Activated CD4-positive, alpha-beta T cell treated with anti-CD3 and anti-CD28 coated beads, Interleukin-2, amount 50 U/mL, for 4 hours (primary cell): ENCODE measurements at places on chromosomes 3 and 15.
A peak's percentile ranks its signal among the peaks of the same experiment; 100 is the strongest.

DNA sequence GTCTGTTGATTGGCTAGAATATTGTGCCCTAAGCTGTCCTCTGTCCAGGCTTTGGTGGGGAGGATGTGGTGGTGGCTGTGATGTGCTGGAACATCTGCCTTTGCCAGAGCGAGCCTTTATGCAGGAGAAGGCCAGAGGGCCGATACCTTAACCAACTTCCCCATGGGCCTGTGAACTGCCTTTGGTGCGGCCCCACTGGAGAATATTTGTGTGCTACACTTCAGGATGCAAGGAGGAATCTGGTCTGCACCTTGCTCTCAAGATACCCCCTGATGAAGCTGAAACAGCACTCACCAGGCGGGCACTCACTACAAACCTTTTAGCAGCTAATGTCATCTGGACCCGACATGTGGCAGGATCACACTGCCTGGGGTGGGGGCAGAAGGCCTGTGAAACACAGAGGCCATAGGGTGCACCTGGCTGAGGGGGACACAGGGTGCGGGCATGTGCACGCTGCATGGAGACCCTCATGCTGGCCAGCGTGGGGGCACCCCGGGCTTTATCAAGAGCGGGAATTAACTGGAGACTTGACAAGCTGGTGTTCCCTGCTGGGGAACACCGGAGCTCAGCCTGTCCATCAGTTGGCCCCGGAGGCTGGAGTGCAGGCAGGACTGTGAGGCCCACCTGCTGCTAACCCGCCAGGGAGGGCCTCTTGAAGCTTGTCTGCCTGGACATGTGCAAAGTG is 16.4 kb downstream of the PRR23E start:
- no peak for DNase-seq

DNA sequence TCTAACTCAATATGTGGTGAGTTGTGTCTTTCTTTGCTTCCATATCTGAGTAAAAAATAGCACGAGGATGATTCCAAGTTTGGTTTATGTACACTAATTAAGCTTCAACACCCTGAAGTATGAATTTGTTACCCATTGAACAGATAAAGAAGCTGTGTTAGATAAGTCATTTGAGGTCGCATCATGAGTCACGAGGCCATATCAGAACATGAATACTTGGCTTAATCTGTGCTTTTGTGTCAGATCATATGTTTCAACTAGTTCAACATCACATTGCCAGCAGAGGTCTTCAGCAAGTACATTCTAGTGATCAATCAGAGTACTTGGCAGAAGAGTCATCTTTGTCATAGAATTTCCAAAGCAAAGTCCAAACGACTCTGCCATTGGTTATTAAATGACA is 26.3 kb upstream of the MITF start:
- DNase-seq = no peak

DNA sequence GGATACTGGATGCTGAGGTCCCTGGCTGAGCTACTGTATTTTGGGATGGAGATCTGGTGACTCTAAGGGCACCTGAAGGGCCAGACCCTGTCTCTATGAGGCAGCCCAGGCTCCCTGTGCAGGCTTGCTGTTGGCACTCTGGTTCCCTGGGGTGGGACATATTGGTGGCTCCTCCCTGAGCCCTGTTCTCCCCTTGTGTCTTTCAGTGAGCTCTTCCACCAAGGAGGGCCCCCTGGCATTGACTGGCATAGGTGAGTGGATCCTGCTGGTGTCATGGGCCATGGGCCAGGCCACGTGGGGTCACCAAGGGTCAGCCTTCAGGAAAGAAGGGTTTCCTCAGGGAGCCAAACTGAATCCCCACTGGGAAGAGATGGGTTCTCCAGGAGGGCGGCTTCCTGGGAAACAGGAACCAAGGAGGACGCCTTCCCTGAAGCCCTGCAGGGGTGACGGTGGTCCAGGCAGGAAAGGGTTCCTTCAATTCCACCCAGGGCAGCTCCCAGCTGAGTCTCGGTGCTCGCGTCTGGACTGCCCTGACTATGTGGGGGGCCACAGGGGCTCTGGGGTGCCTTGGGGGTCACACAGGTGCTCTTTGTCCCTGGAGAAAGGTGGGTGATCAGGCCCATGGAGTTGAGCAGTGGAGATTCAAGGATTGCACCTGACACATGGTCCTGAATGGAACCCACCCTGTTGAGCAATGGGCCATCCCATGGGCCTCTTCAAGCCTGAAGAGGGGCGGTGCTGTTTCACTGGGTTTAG is 220.4 kb downstream of the SNRPN start:
- DNase-seq = no peak

DNA sequence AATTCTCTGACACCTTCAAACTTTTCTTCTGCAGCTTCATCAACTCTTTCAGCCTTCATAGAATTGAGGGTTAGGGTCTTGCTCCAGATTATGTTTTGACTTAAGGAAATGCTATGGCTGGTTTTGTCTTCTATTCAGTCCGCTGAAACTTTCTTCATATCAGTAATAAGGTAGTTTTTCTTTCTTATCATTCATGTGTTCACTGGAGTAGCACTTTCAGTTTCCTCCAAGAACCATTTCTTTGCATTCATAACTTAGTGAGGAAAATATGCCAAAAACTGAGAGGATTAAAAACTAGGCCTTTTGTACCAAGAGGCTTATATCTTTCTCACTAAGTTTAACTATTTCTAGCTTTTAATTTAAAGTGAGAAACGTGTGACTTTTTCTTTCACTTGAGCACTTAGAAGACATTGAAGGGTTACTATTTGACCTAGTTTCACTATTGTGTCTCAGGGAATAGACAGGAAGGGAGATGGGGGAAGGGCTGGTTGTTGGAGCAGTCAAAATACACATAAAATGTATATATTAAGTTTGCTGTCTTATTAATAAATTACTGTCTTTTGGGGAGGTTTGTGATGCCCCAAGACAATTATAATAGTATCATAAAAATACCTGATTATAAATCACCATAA is 1110.1 kb downstream of the TBL1XR1 start:
- no peak for DNase-seq

DNA sequence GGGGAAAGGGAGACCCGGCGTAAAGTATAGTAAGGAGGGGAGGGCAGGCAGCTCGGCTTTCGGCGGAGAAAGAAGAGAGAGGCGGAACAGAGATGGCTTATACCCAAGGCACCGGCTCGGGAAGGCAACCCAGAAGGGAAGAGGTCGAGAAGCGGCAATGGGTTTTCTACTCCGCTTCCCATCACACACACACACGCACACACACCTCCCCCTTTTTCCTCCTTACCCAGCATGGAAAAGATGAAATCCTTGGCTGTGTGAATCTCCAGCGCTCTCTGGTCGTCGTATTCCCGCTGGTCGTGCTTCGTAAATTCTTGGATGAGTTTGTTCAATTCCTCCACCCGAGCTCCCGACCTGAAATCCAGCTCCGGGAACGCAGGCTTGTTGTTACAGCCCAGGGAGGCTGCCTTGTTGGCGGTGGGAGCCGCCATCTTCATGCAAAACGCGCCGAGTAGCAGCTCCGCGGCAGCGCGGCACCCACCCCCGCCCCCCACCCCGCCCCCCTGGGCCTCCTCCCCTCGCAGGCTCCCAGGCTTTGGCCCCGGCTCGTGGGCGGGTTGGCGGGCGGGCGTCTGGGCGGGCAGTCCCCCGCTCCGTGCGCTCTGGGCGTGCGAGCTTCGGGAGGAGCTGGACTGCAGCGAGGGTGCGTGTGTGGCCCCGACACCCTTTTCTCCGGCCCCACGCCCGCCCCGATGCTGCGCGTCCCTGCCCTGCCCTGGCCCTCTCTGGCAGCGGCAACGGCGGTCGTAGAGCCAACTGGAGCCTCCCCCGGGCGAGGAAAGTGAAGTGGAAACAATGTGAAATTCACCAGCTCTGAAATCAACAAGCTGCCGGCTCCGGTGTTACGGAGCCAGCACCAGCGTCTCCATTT is at the start of gene MB21D2:
Gene MB21D2, minus strand, starts transcription at position 453 of the 871 bp plus-strand sequence. Its CDS starts 16 bp downstream, at position 437.
- peak; percentile 57 for DNase-seq
